ENCODE measurements at places on chromosomes 16 and 17.
A peak's percentile ranks its signal among the peaks of the same experiment; 100 is the strongest.

GRCh38 chr17:10226930-10227695, 28.7 kb upstream of the GAS7 start:
- DNase-seq: no peak

GRCh38 chr16:20676268-20676825, 21.1 kb downstream of the ACSM1 start:
- no peak for DNase-seq

GRCh38 chr17:69059458-69060175, 1.1 kb downstream of the ABCA9 start:
- DNase-seq: no peak

GRCh38 chr17:79761894-79762589, 15.9 kb upstream of the CBX2 start:
- DNase-seq: no peak

DNA sequence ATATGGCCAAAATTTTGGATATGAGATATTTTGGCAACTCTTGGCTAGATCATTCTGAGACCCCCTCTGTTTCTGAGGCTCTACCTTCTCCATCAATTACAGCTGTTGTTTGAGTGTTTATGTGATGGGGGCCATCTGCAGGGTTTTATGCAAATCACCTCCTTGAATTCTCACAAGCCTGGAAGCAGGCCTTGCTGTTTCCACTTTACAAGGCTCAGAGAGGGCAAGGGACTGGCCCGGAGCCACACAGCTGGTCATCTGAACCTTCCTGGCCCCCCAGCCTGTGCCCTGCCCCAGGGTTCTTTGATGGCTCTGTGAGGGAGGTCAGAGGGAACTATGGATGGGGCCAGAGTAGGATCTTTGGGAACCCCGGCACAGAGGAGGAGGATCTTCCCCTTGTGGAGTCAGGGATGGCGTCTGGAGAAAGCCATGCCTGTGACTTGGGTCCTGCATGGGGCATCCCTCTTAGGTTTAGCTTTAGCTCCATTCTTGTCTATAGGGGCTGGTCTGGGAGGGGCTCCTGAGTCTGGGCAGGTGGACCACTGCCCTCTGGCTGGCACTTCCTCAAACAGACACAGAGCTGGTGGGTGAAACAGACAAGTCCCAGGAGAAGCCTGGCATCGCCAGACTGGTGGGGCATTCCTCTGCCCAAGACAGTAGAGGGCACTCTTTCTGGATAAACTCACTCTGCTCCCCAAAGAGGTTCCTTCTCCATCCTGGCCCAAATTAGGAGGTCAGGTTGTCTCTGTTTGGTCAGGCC, 26.2 kb downstream of the IL21R start:
- DNase-seq: no peak

DNA sequence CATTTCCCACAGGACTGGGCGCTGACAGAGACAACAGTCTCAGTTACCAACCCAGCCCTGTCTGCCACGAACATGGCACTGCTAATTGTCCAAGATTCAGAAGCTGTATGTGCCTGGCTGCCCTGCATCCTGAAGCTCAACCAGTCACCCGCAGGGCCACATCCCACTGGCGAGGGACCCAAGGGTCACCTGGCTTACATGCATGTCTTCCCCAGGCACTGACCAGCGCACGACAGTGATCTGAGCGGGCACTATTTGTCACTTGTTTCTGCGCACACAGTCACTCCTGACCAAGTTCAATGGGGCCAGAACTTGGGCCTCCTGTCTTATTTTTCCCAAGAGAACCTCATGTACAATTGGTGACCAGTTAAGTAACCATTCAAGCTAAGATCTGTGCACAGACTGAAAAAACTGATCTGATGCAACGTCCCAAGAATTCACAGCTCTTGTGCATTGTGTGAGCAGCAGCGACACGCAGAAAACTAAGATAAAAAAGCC, 13.1 kb downstream of the USP7 start:
- DNase-seq: no peak

GRCh38 chr17:79897243-79898063, 58.2 kb upstream of the CBX4 start:
- no peak for DNase-seq

GRCh38 chr16:57289391-57290257, 5.2 kb upstream of the PLLP start:
- DNase-seq: no peak

DNA sequence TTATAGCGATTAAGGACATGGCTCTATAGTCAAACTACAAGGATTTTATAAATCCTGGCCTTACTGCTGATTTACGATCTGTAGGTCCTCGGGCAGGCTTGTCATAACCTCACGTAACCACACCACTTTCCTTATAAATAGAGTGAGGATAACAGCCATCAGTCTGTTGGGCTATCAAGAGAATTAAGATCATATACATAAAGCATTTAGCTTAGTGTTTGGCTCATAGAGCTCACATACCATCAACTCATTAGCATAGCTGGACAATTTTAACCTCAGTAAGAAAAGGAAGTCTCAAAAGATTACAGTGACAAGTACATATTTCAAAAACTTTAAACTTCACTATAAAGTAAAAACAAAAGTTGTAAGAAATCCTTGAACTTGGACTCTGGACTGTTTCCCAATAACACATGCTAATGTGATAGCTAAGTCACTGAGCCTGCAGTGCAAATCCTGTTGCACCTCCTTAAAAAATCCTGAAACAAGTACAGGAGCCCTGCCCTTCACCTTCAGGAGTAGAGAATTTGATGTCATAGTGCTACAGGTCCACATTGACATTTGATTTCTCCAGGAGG, 20.8 kb upstream of the CLEC3A start:
- no peak for DNase-seq

DNA sequence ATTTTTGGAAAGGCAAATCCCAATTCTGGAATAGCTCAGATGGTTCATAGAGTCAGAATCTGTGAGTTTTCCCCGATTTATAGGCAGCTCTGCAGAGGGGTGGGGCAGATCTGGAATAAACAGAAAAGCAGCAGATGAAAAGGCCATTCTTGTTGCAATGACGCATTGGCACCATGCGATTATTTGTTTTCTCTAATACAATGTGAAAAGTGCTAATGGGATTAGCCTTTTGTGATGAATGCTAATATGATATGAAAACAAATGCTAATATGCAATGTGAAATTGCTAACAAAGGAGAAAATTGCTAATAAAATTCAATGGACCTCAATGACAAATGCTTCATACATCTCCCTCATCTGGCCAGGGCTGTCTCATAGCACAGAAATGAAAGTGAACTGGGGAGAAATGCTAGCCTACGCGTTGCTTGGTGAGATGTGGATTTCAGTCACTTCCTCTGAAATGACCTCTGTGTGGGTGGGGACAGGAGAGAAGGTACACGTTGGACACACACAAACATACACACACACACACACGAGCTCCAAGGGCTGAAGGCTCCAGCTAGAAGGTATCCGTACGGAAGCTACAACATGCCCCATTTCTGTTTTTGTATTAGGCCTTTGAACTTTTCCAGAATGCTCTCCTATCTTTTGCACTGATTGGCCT, 394.5 kb downstream of the XYLT1 start:
- DNase-seq: no peak

DNA sequence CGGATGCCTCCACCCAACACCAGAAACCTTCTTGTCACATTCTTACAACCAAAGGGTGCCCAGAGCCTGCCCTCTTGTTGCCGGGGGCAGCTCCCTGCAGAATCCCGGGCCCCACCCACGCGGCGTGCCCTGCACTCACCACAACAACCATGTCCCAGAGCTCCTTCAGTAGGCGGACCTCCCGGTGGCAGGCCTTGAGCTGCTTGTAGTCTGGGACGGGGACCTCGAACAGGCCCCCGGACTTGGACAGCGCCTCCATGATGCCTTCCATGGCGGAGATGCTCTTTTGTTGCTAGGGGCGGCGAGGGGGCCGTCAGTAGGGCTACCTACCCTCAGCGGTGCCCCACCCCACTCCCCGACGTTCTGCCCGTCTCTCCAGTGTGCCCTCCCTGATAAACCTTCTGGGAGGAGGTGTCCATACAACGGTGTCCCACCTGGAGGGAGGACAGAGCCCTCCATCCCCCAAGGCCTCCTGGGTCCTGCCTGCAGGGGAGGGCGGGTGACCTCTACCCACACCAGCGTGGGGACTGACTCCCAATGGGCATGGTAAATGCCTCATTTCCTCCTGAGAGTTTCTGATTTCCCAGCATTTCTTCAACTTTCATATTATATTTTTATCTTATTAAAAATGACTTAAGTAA, 52.2 kb downstream of the DNAH17 start:
- no peak for DNase-seq

- no peak for DNase-seq
These were observed 206.8 kb downstream of the CNTNAP4 start for GRCh38 chr16:76484020-76484419.

GRCh38 chr17:57463103-57463885, 207.0 kb downstream of the MSI2 start:
- DNase-seq: no peak

GRCh38 chr16:54633943-54634362, 296.7 kb upstream of the IRX5 start:
- no peak for DNase-seq

DNA sequence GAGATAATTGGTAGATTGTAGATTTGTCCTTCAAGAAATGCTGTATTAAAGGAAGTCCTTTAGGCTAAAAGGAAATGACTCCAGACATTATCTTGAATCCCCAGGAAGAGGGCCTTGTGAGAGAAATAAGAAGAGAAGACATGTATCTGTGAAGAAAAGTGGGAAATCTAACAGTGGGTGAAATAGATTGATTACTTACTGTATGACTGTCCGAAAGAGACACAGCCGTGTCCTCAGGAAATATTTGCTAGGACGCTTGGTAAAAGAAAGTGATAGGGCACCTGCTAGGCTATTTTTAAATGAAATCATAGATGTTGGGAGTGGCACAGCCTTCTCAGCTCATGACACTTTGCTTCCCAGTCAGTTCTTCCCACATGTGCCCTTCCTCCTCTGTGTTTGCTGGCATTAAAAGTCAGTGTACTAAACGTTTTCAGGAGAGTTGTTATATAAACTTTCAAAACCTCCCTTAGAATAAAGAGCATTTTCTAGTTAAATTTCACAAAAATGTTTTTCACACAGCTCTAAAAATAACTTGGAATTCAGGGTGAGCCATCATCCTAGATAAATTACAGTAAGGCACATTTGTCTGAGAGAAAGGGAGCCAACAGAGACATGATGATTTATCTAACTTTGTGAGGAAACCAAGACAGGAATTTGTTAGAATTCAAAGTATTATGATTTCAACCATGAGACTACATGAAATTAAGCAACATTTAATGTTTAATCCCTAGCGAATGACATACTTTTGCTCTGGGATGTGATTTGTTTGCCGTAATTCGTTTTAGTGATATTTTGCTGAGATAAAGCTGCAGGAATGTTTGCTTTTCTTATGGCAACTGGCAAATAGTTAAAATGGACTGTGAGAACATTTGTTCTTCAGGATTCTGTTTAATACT, 35.0 kb downstream of the DHRS7B start:
- DNase-seq: no peak

- no peak for DNase-seq
These were observed 7.6 kb downstream of the ADCY7 start for GRCh38 chr16:50273888-50274325.

- peak; percentile 97 for DNase-seq
These were observed 1.6 kb upstream of the EFTUD2 start for GRCh38 chr17:44900894-44901293.

GRCh38 chr16:68324780-68325357, 14.1 kb downstream of the PRMT7 start:
- no peak for DNase-seq

GRCh38 chr17:40022497-40022896, 7.3 kb downstream of the CSF3 start:
- no peak for DNase-seq

GRCh38 chr17:2621241-2621640, 27.8 kb downstream of the PAFAH1B1 start:
- no peak for DNase-seq

DNA sequence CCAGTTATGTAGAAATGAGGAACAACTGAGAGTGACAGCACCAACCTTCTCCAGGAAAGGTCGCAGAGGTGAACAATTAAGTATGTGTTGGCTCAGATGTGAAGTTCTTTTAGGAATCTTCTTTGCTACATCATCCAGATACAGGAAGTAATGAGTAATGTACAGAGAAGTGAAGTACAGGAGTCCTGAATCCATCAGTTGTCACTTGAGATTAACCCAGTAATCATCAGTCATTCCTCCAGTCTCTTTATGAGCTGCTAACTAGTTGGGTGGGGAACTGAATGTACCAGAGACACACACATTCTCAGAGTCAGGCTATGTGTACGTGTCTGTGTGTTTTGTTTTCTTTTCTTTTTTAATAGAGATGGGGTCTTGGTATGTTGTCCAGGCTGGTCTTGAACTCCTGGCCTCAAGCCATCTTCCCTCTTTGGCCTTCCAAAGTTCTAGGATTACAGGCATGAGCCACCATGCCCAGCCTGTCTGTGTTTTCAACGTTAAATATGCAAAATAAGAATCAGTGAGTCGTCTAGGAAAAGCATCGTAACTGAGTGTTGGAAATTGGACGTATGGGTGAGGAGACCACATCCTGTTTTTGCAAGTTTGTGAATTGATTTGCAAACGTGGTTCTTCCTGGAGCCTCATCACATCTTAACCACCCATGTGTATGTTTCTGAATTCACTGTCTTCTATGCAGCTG, 19.9 kb downstream of the ZNF200 start:
- DNase-seq: no peak

- no peak for DNase-seq
These were observed 26.2 kb downstream of the ENDOV start for GRCh38 chr17:80441133-80441578.

DNA sequence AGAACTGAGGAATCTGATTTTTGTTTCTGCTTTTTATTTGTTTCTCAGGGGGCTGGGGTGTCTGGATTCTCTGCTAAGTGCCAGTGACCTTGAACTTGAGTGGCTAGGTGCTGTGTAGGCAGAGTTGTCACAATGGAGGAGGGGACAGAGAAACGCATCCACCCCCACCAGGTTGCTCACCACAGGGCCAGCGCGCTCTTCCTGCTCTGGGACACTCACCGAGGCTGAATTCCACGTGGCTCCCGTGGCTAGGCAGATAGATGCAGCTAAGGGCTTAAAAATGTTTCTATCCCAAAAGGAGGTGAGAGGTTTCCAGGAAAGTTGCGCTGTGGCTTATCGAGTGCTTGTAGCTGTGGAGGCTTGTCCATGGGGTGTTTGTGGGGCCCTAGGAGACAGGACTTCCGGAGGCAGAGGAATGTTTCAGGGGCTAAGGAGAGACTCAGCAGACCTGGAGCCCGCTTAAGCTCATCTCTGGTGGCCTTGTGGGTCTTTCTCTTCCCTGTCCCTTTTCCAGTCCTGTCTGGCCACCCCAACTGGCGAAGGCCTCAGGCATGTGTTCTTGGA, 36.8 kb downstream of the ADCY7 start:
- DNase-seq: no peak

DNA sequence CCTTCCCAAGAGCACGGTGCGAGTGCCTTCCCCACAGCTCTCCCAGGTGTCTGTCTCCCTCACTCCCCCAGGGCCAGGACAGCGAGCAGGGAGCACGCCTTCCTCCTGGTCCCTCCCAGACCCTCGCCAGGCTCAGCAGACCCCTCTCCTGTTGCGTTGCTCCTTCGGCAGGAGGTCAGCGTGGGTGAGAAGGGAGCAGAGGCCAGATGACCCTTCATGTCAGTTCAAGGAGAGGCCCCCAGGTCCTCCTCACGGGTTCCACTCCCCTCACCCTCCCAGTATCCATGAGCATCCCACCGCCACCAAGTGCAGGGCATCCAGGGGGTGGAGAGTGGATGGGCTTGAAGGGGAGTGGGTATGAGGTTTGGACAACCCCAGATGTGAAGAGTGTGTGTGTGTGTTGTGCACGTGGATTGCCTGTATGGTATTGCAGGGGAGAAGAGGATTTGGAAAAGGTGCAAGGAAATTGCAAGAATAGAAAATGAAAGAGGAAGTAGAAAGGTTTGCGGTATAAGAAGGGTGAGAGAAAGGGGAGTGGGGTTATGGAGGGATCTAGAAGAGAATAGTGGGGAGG, 17.7 kb downstream of the SGCA start:
- no peak for DNase-seq

Data from NCI-H446 (cell line).